Natural killer cell (primary cell): ENCODE measurements at places on chromosomes 3 and 15.

GRCh38 chr15:91807122-91807521 lies 46.4 kb upstream of the SLCO3A1 start:
- DNase-seq: no peak

DNA sequence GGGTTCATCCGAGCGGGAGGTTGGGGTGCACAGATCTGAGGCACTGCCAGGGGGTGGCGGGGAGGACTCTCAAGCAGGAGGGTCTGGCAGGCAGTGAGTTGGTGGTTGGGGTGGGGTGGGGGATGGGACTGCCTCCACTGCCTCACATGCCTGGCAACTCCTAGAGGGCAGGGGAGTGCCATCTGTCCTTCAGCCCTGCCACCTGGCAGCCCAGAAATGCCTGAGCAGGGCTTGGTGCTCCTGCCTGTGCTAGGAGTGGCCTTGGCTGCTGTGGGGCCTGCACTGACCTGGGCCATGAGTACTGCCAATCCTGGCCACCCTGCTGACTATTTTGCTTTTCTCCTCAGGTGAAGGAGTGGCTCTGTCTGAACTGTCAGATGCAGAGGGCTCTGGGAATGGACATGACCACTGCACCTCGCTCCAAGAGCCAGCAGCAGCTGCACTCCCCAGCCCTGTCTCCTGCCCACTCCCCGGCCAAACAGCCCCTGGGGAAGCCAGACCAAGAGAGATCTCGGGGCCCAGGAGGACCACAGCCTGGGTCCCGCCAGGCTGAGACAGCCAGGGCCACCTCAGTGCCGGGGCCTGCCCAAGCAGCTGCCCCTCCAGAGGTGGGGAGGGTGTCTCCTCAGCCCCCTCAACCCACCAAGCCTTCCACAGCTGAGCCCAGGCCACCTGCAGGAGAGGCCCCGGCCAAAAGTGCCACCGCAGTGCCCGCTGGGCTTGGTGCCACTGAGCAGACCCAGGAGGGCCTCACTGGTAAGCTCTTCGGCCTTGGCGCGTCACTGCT lies 32.0 kb upstream of the APEH start:
- DNase-seq: no peak

- DNase-seq: no peak
These were observed 77.4 kb upstream of the KLHL25 start for GRCh38 chr15:85872125-85872524.

DNA sequence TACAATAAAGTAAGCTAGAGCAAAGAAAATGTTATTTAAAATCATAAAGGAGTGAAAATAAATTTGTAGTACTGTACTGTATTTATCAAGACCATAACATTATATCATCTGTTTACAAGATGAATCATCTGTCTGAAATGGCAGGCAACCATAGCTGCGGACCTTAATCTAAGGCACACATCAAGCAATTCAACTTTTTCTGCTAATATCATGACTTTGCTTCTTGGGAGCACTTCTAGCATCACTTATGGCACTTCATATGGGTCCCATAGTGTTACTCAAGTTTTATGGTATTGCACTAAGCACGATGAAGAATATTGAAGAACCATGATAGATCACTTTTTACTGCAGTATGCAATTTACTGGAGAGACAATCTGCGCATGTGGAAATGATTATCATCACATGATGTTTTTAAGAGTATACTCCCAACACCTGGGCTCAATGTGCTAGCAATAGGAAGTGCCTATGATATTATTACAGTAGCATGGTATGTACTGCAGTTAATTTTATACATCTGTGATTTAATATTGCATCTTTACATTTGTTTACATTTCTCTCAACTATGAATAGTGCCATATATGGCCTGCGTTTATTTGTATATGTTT lies 137.7 kb upstream of the NECTIN3 start:
- DNase-seq: no peak

DNA sequence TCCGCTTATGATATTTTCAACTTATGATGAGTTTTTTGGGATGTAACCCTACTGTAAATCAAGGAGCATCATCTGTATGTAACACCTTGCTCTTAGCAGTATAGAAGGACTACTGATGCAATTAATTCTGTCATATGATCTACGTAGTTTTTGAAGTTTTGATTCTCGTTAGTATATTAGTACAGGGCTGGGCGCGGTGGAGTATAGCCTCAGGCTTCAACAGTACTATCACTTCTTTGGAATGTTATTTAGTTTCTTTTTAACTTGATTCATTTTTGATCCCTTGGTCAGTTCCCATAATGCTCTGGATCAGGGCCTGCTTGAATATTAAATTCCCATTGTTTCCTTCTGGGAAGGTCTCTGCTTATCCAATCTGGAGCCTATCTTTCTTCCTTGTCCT lies 23.9 kb upstream of the AP4E1 start:
- DNase-seq: no peak

DNA sequence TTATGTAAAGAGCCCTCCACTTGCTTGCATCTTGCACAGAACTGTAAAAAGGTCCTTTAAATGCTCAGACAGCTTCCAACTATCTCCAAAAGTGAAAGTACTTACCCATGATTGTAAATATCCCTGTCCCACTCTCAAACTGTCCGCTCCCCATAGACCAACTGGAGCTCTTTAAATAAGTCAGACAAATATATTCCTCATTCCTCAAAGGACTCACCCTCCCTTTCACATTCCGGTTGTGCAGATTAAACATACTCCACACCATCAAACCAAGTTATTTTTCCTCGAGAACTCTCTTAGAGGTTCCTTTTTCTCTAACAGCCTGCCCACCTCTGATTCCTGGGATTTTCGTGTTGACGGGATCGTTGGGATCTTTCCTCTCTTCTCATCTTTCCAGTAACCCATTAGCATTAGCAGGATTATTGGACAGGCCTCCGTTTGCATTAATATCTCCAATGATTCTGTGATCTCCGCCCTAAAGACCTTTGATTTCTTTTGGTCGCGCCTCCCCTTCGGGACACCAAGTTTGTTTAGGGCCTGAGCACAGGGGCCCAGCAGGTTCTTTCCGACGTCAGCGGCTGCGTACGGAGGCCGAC lies 763 bp downstream of the GOLGB1 start:
- DNase-seq: no peak

- DNase-seq: no peak
These were observed 107.5 kb upstream of the TSPAN3 start for GRCh38 chr15:77178411-77178810.

- DNase-seq: no peak
These were observed 256.5 kb upstream of the CBLB start for GRCh38 chr3:106125321-106125720.

DNA sequence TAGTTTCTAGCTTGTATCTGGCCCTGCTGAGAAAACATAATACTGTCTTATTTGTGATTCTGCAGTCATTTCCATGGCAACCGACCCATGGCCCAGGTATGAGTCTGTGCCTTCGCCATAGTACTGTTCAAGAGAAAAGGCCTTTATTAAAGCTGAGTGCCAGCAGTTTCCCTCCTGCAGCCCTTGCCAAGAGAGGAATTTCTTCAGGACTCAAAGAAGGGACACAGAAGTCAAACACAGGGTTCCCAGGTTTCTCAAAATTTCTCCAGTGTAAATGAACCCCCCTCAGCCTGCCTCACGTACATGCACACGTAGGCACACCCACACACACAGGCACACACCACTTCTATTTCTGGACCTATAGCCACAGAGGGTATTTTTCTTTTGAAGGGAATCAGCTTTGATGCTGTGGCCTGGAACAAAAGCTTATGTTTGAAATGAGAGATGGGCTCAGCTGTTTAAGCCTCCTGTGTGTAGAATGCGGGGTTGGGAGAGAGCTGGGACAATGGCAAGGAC lies 269.2 kb downstream of the PDCD6IP start:
- no peak for DNase-seq

DNA sequence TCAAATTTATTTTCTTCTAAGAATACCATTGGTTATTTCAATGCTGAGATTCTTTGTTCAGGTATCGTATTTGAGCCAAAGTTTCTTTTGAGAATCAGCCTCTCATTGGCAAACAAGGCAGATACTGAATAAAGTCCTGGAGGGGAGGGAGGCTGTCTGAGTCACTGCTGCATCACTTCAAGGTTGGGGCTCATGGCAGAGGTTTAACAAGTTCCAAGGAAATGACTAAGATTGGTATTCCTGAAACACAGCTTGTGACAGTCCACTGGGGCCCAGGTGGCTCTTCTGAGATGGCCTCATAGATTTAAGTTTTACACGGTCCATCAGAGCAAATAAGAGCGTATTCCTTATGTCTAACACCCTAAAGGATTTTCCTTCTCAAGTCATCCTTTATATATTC lies 213.8 kb upstream of the STAC start:
- no peak for DNase-seq

- no peak for DNase-seq
These were observed 478.7 kb downstream of the FHIT start for GRCh38 chr3:60772584-60772983.

GRCh38 chr15:91357011-91357410 lies 257.0 kb downstream of the SV2B start:
- DNase-seq: no peak

- no peak for DNase-seq
These were observed 8.1 kb upstream of the MAPK6 start for GRCh38 chr15:52010633-52011595.

DNA sequence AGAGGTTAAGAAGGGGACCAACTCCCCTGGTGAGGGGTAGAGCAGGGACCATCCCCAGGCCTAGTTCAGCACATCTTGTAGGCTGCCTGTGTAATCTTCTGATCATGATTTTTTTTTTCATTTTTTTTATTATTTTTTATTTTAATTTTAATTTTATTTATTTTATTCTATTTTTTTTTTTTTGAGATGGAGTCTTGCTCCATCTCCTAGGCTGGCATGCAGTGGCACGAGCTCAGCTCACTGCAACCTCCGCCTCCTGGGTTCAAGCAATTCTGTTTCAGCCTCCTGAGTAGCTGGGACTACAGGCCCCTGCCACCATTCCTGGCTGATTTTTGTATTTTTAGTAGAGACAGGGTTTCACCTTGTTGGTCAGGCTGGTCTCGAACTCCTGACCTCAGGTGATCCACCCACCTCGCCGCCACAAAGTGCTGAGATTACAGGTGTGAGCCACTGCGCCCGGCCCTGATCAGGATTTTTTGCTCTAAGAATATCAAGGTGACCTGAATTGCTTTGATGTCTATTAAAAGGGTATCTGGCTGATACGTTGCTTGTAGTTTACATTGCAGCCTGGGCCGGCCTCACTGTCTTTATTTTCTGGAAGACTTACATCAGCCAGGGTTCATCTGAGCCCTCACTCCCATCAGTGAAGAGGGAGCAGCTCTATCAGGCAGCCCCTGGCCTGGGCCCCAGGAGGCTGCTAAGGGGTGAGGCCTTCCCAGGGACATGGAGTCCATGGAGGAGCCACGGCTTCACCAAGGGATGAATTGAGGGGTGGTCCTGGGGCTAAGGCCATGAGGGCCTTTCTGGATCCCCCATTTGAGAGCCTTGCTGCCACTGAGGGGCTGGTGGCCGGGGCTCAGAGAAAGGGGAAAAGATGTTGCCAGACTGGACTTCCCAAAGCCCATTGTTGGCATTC lies 10.7 kb downstream of the SYNM start:
- DNase-seq: no peak

DNA sequence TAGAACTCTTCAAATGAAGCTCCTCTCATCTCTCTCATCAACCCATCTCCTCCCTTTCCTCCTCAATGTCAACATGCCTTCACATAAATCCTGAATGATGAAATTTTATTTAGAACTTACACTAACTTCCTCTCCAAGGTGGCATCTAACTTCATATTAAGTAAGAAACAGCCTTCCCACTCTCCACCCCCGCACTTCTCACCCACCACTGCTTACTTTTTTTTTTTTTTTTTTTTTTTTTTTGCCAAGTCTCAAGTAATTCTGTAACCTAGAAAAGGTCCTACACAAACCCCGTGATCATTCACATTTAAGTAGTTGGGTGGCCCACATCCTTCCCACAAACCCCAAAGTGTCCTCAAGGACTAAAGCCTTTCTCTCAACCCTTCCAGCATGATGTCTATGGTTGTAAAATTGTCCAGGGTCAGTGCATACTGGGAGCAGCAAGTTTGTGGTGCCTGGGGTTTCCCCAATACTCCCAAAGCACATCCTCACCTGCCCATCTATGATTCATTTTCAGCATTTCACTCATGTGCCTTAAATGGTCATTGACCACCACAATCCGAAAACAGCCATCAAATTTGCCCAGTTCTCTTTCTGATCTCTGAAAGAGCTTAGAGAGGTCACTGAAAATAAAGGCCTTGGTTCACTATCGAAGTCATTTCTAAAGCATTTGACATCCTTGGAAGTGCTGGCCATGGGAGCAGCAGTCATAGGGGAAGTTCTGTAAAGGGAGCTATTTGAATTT lies 47.2 kb downstream of the CD86 start:
- no peak for DNase-seq

DNA sequence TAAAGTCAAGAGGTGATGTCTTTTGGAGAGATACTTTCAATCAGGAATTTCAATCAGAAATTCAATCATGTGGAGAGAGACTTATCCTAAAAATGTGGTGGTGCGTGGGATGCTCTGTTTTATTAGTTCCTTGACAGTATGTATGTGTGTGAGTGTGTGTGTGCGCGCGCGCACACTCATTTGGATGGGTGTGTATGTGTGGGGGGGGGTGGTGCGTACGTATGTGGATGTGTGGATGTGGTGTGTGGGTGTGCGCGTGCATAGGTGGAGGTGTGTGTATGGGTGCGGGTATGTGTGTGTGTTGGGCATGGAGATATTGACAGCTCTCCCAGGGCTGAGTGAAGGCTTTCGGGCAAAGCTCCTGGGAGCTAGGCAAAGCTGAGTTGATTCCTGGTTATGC lies 2.4 kb downstream of the ADIPOQ start:
- DNase-seq: no peak

DNA sequence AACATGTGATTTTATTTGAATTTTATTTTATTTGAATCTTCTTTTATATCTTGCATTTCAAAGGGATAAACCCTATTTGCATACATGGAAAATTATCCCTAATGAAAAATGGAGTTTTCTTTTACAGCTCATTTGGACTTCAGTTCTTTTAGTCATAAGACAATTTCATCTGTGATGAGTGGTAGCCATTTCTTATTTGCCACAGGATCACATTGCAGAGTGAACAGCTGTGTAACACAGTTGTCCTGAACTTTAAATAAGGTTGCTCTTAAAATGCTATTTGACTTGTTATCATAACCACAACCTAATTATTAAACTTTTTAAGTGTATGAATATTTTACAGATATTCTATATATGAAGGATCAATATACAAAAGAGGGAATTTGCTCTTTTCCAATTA lies 221.7 kb upstream of the ROPN1 start:
- no peak for DNase-seq
